ENCODE measurements at places on chromosomes 7 and 10.

DNA sequence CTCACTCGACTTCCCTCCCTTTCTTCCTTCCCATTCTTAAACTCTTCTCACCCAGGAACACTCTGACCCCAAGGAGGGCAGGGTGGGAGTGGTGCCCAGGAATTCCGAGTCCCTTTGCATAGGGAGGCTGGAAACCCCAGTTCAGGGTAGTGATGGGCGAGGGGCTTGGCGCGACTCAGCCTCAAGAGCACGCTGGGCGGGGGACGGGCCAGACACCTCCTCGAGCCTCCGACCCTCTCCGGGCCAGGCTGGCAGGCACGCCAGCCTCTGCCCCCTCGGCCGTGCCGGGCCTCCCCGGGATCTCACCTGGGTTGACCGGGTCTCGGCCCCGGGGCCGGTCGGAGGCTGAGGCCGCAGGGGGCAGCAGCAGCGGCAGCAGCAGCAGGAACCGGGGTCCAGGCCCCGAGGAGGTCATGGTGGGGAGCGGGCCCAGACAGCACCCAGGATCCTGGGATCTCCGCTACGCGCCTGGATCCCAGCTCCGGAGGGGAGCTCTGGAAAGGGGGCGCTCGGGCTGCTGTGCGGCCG, 457 bp downstream of the PLOD3 start:
- DNase-seq: no peak

GRCh38 chr10:76255241-76255640, 823.8 kb downstream of the LRMDA start:
- no peak for DNase-seq

GRCh38 chr10:266974-267425, 131.7 kb downstream of the ZMYND11 start:
- no peak for DNase-seq

DNA sequence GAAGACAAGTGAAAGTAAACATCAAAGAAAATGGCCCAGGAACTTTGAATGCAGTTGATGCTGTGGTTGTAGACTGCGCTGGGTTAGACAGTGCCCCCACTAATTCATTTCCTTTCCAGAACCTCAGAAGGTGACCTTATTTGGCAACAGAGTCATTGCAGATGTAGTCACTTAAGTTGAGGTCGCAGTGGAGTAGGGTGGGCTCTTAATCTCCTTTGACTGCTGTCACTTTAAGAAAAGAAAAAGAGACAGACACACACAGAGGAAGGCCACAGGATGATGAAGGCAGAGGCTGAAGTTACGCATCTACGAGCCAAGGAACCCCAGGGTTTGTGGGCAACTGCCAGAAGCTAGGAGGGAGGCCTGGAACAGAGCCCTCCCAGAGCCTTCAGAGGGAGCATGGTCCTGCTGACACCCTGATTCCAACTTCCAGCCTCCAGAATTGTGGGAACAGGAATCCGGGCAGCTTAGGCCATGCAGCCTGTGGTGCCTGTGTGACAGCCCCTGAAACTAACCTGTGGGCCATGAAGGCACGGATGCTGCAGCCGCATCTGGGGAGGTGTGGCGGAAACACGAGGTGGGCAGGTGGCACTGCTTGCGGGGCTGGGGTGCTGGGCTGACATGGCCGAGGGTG, 107.6 kb downstream of the PRKAG2 start:
- no peak for DNase-seq

DNA sequence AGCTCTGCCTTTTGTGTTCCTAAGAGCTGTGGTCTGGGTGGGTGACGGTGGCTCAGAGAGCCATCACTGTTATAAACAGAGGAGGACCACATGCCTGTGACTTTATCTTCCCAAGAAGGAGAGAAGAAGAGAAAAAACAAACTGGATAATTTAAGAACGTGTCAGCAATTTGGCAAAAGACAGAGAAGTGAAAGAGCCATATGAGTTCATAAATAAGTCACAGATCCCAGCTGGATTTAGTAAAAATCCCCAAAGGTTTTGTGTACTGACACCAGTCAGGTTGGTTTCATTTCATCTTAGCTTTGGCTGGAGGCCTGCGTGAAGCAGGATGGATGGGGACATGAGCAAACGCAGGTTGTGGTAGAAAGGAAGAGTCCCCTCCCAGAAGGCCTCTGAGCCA, 120.7 kb downstream of the CXCL12 start:
- DNase-seq: no peak
